ENCODE measurements at places on chromosomes 1 and 21. TPM values are rescaled to one million over a fixed set of nuclear protein-coding genes. Genes with fewer than 3 reads are reported as not detected.

DNA sequence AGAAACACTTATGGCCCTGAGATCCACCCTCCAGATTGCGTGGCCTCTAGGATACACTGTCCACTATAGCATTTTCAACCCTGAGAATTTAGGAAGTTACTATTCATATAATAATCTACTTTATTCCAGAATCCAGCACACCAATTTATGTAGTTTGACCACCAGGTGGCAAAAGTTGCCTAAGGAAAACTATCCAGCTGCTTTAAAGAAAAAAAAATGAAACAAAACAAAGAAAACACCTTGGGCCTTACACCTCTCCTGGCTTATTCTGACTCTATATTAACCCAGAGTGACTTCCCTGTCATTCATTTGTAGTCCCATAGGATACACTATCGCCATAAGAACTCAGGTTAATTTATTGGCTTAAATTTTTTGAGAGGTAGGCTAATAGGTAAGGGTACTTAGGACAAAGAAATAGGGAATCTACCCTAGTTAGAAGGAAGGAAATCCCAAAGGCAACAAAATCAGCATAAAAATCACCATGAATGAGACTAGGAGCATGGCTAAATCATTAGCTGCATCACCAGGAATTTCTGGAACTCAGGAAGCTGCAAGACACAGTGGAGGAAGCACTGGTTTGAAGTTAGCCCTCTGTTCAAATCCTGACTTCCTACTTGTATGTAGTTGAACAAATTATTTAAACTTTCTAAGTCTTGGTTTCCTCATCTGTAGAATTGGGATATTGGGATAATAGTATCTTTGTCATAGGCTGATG lies 107.5 kb downstream of the SPAG17 start:
- H3K4me1 ChIP-seq: peaks cover 8% of the 10 kb centered on the region
- no peak overlapping the region for H3K4me3 ChIP-seq
- DNase-seq: no peak
- H3K27ac ChIP-seq: no peak overlapping the region
- peaks cover 7% of the 10 kb centered on the region for H3K27me3 ChIP-seq

DNA sequence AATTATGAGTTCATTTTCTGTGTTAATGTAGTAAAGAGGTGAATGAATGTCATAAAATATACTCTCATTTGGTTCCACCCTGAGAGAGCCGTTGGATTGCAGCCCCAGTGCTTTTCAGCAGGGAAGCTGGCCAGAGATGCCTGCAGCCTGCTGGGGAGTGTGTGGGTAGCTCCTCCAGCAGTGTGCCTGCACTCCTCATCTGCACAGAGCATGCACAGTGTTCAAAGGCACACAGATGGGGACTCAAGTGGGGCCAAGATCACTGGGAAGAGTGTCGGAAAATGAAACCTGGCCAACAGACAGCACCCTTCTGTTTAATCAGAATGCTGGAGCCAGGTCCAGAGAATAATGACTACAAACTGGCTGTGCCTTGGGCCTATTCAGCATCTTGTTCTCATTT lies 206.8 kb downstream of the ST6GALNAC3 start:
- H3K27me3 ChIP-seq: no peaks in the 10 kb centered on the region
- H3K27ac ChIP-seq: no peak overlapping the region
- no peak for DNase-seq
- no peak overlapping the region for H3K4me3 ChIP-seq
- peaks cover 20% of the 10 kb centered on the region for H3K4me1 ChIP-seq

- no peaks in the 10 kb centered on the region for H3K4me1 ChIP-seq
- H3K27ac ChIP-seq: no peak overlapping the region
- peaks cover 20% of the 10 kb centered on the region for H3K27me3 ChIP-seq
- no peak overlapping the region for H3K4me3 ChIP-seq
Measured at GRCh38 chr1:157540160-157540748, 12.1 kb downstream of the FCRL5 start.

DNA sequence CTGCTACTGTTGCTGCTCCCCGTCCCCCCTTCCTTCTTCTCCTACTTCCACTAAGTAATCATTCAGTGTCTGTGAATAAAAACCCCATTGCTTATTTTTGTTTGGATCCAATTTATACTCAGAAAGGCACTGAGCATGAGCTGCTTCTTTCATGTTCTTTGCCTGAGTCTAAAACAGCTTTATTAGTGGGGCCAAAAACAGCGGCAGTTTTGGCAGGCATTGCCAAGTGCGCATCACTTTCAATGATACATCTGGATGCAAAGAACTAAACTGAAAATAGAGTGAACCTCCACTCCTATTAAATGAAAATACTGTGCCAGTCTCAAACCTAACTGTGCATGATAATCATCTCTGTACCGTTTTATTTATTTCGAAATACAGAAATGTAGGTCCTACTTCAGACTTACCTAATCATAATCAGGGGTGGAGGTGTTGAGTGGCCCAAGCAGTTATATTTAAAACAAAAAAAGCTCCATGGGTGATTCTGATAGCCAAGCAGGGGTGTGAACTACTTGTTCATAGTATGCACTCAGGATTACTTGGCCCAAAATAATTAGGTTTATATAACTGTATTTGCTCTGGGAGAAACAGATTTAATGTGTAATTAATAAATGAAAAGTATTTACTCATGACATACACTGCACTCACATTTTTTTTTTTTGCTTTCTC lies 48.4 kb downstream of the NEK7 start:
- H3K36me3 ChIP-seq: peaks cover 21% of the 10 kb centered on the region
- no peak for DNase-seq
- no peak overlapping the region for H3K4me3 ChIP-seq
- H3K4me1 ChIP-seq: peaks cover 31% of the 10 kb centered on the region
- peak overlapping the region; percentile 41 for H3K27ac ChIP-seq

GRCh38 chr1:58884706-58885661 lies 101.1 kb upstream of the JUN start:
- H3K4me3 ChIP-seq: no peak overlapping the region
- peaks cover 2% of the 10 kb centered on the region for H3K27me3 ChIP-seq
- no peaks in the 10 kb centered on the region for H3K36me3 ChIP-seq
- peak overlapping the region; percentile 65 for H3K27ac ChIP-seq
- peaks cover 35% of the 10 kb centered on the region for H3K4me1 ChIP-seq
- DNase-seq: no peak

DNA sequence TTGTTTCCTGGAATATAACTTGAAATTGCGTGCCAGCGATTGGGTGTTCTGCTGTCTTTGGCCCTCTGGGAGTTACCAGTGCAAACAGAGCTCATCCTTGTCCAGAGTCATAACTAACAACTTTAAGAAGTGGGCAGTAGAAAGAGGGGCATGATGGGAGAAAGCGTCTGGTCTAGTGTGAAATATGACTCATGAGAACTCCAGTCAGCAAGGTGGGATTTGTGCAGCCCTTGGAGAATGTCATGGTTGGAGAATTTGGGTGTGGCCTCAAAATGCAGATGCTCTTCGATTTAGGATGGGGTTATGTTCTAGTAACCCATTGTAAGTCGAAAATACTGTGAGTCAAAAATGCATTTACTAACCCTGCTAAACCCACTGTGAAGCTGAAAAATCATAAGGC lies 12.9 kb downstream of the ATP1B1 start:
- H3K27ac ChIP-seq: no peak overlapping the region
- no peak for DNase-seq
- H3K4me3 ChIP-seq: no peak overlapping the region
- peaks cover 2% of the 10 kb centered on the region for H3K27me3 ChIP-seq
- H3K36me3 ChIP-seq: peaks cover 2% of the 10 kb centered on the region

- peaks cover 17% of the 10 kb centered on the region for H3K4me1 ChIP-seq
- no peaks in the 10 kb centered on the region for H3K27me3 ChIP-seq
- peaks cover 37% of the 10 kb centered on the region for H3K36me3 ChIP-seq
- no peak overlapping the region for H3K4me3 ChIP-seq
- no peak for DNase-seq
Measured at GRCh38 chr1:55143684-55144083, 71.5 kb downstream of the USP24 start.

- H3K27ac ChIP-seq: no peak overlapping the region
- no peaks in the 10 kb centered on the region for H3K4me1 ChIP-seq
- no peaks in the 10 kb centered on the region for H3K36me3 ChIP-seq
- H3K27me3 ChIP-seq: no peaks in the 10 kb centered on the region
- DNase-seq: peak; percentile 45
Measured at GRCh38 chr1:196723325-196724185, 51.1 kb upstream of the CFHR3 start.

DNA sequence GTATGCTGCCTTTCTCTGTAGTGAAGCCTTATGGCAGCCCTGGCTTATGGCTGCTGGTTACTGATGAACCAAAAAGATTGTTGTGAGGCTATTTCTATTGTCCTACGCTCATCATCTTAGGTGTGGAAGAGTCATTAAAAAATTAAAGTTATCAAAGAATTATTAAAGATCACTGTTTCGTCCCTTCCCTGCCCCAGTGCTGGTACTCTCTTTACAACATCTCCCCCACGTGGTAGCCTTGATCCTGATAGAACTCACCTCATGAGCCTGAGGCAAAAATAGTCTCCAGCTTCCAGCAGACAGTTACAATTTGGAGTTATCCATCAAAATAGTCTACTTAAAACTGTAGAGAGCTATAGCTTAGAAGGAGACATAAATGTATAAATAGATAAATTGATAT lies 201.5 kb downstream of the S1PR1 start:
- H3K27me3 ChIP-seq: peaks cover 22% of the 10 kb centered on the region
- no peaks in the 10 kb centered on the region for H3K4me1 ChIP-seq
- no peak overlapping the region for H3K27ac ChIP-seq

DNA sequence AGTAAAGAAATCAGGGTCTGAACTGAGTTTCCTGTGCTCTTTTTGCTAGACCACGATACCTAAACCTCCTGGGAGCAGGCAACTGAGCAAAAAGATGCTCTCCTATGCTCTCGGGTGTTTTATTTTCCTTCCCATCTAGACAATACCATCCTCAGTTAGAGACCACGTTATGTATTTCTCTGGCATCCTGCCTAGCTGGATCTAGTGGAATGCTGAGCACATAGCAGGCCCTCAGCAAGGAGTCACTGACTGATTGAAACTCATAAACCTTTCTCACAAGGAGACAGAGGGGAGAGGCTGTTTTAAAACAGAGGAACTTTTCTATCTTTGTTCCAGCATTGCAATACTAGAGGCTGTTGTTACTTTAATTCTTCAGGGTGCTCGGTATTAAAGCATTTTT lies 168.0 kb downstream of the CYYR1 start:
- DNase-seq: no peak
- no peak overlapping the region for H3K27ac ChIP-seq
- H3K4me3 ChIP-seq: no peak overlapping the region
- H3K27me3 ChIP-seq: no peaks in the 10 kb centered on the region
- peaks cover 7% of the 10 kb centered on the region for H3K4me1 ChIP-seq
- H3K36me3 ChIP-seq: no peaks in the 10 kb centered on the region

DNA sequence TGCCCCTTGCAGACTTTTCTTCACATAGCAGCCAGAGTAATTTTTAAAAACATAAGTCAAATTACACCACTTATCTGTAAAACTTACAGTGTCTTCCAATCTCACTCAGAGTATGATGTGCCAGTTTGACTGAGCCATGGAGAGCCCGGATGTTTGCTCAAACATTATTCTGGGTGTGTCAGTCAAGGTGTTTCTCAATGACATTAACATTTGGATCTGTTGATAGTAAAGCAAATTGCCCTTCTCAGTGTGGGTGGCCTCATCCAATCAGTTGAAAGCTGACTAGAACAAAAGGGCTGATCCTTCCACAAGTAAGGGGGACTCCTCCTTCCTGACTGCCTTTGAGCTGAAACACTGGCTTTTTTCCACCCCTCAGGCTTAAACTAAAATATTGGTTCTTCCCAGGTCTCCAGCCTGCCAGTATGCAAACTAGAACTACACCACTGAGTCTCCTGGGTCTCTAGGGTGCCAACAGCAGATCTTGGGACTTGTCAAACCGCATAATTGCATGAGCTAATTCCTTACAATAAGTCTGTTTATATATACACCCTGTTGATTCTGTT lies 157.9 kb upstream of the CTTNBP2NL start:
- no peaks in the 10 kb centered on the region for H3K36me3 ChIP-seq
- H3K27ac ChIP-seq: no peak overlapping the region
- H3K27me3 ChIP-seq: peaks cover 2% of the 10 kb centered on the region
- H3K4me1 ChIP-seq: no peaks in the 10 kb centered on the region
- DNase-seq: no peak

- H3K4me3 ChIP-seq: no peak overlapping the region
- DNase-seq: no peak
- no peak overlapping the region for H3K27ac ChIP-seq
- no peaks in the 10 kb centered on the region for H3K36me3 ChIP-seq
Measured at GRCh38 chr1:157399343-157399983, 152.9 kb downstream of the FCRL5 start.

GRCh38 chr1:220224611-220225124 lies 47.6 kb downstream of the RAB3GAP2 start:
- no peak overlapping the region for H3K27ac ChIP-seq
- no peak overlapping the region for H3K4me3 ChIP-seq
- DNase-seq: no peak
- H3K27me3 ChIP-seq: no peaks in the 10 kb centered on the region
- H3K4me1 ChIP-seq: no peaks in the 10 kb centered on the region

DNA sequence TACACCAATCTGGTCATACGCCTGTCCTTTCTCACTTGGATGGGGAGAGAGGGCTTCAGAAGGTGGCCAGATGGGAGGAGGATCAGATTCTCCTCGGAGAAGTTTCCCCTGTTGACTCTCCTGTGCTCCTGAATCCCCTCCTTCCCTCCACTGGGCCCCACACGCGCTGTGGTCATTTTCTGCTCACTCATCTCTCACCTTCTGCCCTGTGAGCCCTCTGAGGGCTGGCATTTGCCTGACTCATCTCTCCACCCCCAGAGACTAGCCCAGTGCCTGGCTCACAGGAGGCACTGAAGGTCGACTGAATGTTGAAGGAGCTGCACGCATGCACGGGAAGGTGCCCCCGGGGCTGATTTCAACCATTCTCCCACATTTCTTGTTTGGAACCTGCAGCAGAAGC lies 14.2 kb downstream of the ABCA4 start:
- H3K4me3 ChIP-seq: no peak overlapping the region
- DNase-seq: no peak
- H3K4me1 ChIP-seq: peaks cover 7% of the 10 kb centered on the region
- H3K36me3 ChIP-seq: no peaks in the 10 kb centered on the region
- no peak overlapping the region for H3K27ac ChIP-seq

DNA sequence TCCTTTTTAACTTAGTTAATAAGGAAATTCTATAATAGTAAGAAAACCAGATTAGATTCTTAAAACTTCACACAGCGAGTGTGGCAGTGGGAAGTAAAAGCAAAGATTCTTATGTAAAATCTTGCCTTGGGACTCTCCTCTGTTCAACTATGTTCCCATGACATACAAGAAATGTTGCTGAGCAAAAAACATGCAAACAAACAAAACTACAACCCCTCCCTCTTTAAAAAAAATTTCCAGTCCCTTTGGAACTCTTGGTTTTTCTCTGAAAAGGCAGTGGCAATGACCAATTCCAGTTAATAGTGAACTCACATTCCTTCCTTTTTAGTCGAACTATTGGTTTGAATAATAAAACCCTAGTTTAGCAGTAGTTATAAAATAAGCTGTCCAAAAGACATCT lies 453.1 kb upstream of the ZRANB2 start:
- no peak for DNase-seq
- H3K27ac ChIP-seq: no peak overlapping the region
- no peaks in the 10 kb centered on the region for H3K27me3 ChIP-seq
- H3K4me1 ChIP-seq: no peaks in the 10 kb centered on the region
- H3K36me3 ChIP-seq: no peaks in the 10 kb centered on the region
- H3K4me3 ChIP-seq: no peak overlapping the region

Gene IARS2
- total RNA-seq: 55.4 TPM

Gene KRTAP12-2
- total RNA-seq: not detected

Gene AK5
- total RNA-seq: 5.6 TPM

All from activated CD4-positive, alpha-beta T cell treated with anti-CD3 and anti-CD28 coated beads, Interleukin-2, amount 10 ng/mL, durations not matched to agents 7 days and 5 days (primary cell).